Stimulated activated CD4-positive, alpha-beta T cell treated with anti-CD3 and anti-CD28 coated beads, Interleukin-15, amount 100 ng/mL, for 1 hour (primary cell): ENCODE measurements at places on chromosomes 16 and 17.

DNA sequence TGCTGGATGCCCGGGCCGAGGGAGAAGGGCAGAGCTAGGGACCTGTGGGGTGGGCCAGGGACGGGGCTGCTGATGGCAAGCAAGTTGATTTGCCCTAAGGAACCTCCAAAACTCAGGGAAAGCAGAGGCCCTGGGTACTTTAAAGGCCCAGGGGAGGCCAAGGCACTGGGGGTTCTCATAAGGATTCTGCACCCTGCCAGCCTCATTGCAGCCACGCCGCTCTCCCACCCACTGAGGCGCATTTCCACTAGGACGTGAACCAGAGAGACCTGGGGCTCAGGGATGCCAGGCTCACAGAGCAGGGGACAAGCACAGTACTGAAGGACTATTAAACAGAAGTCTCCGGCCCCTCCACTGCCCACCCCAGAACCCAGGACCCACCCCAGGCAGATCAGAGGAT is 39.4 kb upstream of the RBFOX3 start:
- DNase-seq: no peak

DNA sequence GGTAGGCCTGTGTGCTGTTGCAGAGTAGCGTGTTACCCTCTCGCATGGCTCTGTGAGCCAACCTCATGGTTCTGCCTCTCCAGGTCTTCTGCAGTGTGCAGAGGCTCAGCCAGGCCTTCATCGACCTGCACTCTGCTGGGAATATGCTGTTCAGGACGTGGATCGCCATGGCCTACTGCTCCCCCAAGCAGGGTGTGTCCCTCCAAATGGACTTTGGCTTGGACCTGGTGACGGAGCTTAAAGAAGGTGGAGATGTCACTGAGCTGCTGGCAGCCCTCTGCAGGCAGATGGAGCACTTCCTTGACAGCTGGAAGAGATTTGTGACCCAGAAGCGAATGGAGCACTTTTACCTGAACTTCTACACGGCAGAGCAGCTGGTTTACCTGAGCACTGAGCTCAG is 75.8 kb upstream of the ENDOV start:
- no peak for DNase-seq

- no peak for DNase-seq
Observed at GRCh38 chr16:66459878-66460277, 32.8 kb downstream of the BEAN1 start.

GRCh38 chr16:85515830-85516397 is 97.2 kb upstream of the GSE1 start:
- no peak for DNase-seq

DNA sequence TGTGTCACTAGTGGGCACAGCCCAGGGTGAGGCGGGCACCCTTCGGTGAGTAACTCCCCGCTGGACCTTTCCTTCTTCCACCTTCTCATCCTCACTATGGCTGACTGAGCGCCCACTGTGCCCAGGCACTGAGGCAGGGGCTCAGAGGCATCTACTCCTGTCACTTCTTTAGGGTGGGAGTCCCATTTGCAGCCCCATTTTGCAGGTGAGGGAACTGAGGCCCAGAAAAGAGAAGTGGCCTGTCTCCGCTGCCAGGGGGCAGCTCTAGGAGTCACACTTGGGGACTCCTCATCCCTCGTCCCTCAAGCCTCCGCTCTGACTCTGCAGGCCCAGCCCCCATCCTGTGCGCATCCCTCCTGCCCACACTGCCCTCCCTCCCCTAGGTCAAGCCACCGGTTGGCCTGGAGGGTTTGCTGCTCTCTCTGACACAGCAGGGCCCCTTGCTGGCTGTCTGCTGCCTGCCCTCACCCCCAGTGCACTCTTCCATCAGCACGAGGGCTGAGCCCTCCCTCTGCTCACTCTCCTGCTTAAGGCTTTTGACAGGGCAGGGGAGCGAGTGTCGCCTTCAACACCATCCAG is 62.4 kb downstream of the CNGB1 start:
- DNase-seq: no peak
